ENCODE measurements at places on chromosomes 6 and 20. TPM values are rescaled to one million over a fixed set of nuclear protein-coding genes. Genes with fewer than 3 reads are reported as not detected.

Gene HMGCLL1
- polyA plus RNA-seq = 2.3 TPM

Gene SCRT2
- polyA plus RNA-seq = not detected

Gene PSORS1C2
- not detected for polyA plus RNA-seq

Gene CDH26
- polyA plus RNA-seq = 0.31 TPM

Gene C6orf15
- polyA plus RNA-seq = not detected

Gene TMEM244
- polyA plus RNA-seq = not detected

Gene ZBP1
- not detected for polyA plus RNA-seq

Gene PRSS35
- 46.3 TPM for polyA plus RNA-seq

Gene ECT2L
- polyA plus RNA-seq = 0.19 TPM

Gene CFAP61
- polyA plus RNA-seq = 4.0 TPM

Gene ENPP3
- 13.7 TPM for polyA plus RNA-seq

Gene GSTA5
- not detected for polyA plus RNA-seq

Gene AVP
- polyA plus RNA-seq = 1.0 TPM

Gene NUDT3
- polyA plus RNA-seq = 21.2 TPM

Gene XKR7
- polyA plus RNA-seq = 0.39 TPM

Gene MLN
- 1.1 TPM for polyA plus RNA-seq

Gene FKBP1C
- polyA plus RNA-seq = 4.2 TPM

Gene TNFRSF6B
- 1.8 TPM for polyA plus RNA-seq

Gene STMND1
- 0.30 TPM for polyA plus RNA-seq

Gene KCNQ2
- 4.9 TPM for polyA plus RNA-seq

Gene AHCY
- 188 TPM for polyA plus RNA-seq

Gene TAF11
- polyA plus RNA-seq = 47.4 TPM

Gene COL12A1
- 141 TPM for polyA plus RNA-seq

Gene LY6G6C
- polyA plus RNA-seq = 0.40 TPM

Gene RRAGD
- polyA plus RNA-seq = 43.0 TPM

Gene ELOVL2
- 9.5 TPM for polyA plus RNA-seq

Gene PCK1
- polyA plus RNA-seq = 9.3 TPM

Gene BMP7
- polyA plus RNA-seq = 89.4 TPM

Gene OPRM1
- polyA plus RNA-seq = 0.04 TPM

Gene BRD2
- 347 TPM for polyA plus RNA-seq

Gene ZNF831
- 0.14 TPM for polyA plus RNA-seq

Gene DDAH2
- 148 TPM for polyA plus RNA-seq

Gene DNAH8
- 0.27 TPM for polyA plus RNA-seq

Gene SNX5
- polyA plus RNA-seq = 241 TPM

Gene TBC1D7
- 30.0 TPM for polyA plus RNA-seq

Gene EEF1A2
- polyA plus RNA-seq = 1.0 TPM

Gene PAX1
- polyA plus RNA-seq = not detected

Gene FILIP1
- polyA plus RNA-seq = 3.3 TPM

Gene HLA-DQA1
- 2.7 TPM for polyA plus RNA-seq

Gene SOBP
- 12.3 TPM for polyA plus RNA-seq

Gene THBD
- 5.2 TPM for polyA plus RNA-seq

Gene MTFR2
- polyA plus RNA-seq = 2.2 TPM

Gene TRDN
- 3.2 TPM for polyA plus RNA-seq

Gene PKIB
- polyA plus RNA-seq = 2.1 TPM

Gene RBM24
- polyA plus RNA-seq = 1.1 TPM

Gene TMEM74B
- polyA plus RNA-seq = 3.0 TPM

Gene PPP1R3G
- polyA plus RNA-seq = 1.4 TPM

Gene TRPC4AP
- polyA plus RNA-seq = 68.6 TPM

Gene SLC17A3
- polyA plus RNA-seq = 0.40 TPM

Gene VSX1
- not detected for polyA plus RNA-seq

Gene KAT14
- polyA plus RNA-seq = 25.7 TPM

Gene NRSN1
- 0.58 TPM for polyA plus RNA-seq

Gene CLPSL1
- polyA plus RNA-seq = 0.74 TPM

Gene CFB
- polyA plus RNA-seq = 6.9 TPM

Gene GTSF1L
- polyA plus RNA-seq = not detected
